NCI-H774 (cell line): ENCODE measurements at places on chromosomes 13 and 19.

DNA sequence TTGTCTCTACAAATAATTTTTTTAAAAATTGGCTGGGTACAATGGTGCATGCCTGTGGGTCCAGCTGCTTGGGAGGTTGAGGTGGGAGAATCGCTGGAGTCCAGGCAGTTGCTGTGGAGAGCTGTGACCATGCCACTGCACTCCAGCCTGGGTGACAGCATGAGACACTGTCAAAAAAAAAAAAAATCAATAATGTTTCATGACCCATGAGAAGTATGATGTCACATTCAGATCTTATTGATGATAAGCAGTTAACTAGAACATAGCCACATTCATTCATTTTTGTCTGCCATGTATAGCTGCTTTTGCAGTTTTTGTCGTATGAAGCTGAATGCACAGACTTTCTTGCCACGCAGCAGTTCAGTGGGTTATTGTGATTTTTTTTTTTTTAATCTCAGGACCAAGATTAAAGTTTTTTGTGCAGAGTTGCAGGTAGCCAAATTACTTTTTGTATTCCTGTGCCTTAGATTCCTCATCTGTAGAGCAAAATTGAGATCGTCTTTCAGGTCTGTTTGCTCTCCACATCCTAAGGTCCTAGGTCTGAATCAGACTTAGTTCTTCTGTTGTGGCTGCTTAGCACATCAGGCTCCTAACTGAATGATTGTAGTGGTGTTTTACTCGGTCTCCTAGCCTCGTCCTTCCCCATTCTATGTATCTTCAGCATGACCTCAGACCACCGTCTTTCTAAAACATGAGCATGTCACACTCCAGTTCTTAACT, 145.2 kb downstream of the GGACT start:
- no peak for DNase-seq

GRCh38 chr13:66087269-66087710, 1142.8 kb downstream of the PCDH9 start:
- DNase-seq: no peak

DNA sequence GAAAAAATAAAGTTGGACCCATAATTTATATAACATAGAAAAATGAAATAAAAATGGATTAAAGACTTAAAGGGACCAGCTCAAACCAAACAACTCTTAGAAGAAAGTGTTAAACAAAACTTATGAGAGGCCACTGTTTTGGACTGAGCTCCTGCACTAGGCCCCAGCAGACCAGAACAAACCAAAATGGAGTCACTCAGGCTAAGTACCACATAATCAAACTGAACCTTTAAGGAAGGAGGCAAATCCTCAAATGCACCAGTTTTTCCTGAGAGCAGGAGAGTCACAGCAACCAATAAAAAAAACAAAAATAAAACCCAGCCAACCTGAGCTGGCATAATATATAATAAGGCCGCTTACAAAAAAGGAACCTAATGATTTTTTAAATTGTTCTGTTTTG, 10.3 kb upstream of the OR10H1 start:
- no peak for DNase-seq

DNA sequence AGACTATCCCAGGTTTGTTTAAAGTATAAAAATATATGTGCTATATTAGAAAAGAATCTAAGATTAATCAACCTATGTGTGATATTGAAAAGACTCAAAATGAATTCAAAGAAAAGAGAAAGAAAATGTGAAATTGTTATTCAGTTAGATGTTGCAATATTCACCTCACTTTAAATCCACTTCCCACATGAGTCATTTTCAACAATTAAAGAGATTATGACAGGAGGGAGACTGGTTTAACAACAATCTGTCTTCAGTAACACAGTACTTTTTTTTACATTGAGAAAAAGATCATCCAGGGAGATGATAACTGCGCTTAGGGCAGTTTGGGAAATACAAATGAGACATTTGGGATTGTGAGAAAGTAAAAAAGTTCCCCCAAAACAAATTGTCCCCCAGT, 1246.2 kb downstream of the SLITRK1 start:
- no peak for DNase-seq

GRCh38 chr13:21481359-21481758, 22.3 kb upstream of the ZDHHC20 start:
- peak; percentile 62 for DNase-seq

- no peak for DNase-seq
Observed at GRCh38 chr13:107374038-107374437, 806.1 kb upstream of the ARGLU1 start.

GRCh38 chr13:20828539-20829364, 55.0 kb upstream of the EEF1AKMT1 start:
- no peak for DNase-seq

DNA sequence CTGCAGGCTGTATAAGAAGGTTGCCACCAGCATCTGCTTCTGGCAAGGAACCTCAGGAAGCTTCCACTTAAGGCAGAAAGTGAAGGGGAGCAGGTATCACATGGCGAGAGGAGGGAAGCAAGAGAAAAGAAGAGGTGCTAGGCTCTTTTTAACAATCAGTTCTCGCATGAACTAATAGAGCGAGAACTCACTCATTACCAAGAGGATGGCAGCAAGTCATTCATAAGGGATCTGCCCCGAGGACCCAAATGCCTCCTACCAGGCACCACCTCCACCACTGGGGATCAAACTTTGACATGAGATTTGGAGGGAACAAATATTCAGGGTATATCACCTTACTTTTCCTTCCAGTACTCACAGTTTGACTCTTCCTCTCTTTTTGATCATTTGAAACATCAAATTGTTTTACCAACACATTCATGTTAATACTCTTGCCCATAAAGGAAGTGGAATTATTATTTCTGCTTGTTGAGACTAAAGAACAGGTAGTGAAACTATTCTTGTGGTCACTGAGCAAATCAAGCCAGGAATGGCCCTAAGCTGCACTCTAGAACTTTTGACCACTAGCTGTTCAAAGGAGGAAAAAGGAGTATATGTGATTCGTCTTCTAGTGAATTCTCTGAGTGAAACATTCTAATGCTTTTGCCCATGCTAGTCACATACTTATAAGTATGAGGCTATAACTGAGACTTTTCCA, 45.0 kb downstream of the LACC1 start:
- no peak for DNase-seq

- no peak for DNase-seq
Observed at GRCh38 chr13:97892717-97893116, 60.8 kb upstream of the IPO5 start.

DNA sequence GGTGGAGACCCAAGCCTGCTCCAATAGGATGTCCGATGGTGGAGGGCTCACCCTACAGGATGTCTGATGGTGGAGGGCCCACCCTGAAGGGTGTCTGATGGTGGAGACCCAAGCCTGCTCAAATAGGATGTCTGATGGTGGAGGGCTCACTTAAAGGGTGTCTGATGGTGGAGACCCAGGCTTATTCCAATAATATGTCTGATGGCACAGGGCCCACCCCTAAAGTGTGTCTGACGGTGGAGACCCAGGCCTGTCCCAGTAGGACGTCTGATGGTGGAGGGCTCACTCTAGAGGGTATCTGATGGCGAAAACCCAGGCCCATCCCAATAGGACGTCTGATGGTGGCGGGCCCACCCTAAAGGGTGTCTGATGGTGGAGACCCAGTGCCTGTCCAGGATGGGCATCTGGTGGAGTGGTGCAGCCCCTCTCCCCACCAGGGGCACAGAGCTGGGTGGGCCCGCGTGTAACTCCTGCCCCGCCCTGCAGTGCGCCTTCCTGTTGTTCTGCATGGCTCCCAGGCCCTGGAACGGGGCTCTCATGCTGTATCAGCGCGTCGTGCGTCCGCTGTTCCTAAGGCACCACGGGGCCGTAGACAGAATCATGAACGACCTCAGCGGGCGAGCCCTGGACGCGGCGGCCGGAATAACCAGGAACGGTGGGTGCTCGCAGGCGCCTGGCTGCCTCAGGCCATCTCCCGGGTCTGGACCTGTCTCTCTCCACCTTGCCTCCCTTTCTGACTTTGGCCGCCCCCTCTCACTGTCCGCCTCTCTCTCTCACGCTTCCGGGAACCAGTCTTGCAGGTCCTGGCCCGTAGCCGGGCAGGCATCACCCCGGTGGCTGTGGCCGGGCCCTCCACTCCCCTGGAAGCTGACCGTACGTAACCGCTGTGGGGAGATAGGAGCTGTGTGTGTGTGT, 5.1 kb downstream of the REEP6 start:
- DNase-seq: no peak

- DNase-seq: no peak
Observed at GRCh38 chr19:54630782-54631181, 498 bp downstream of the LILRB1 start.

- no peak for DNase-seq
Observed at GRCh38 chr13:79492918-79493594, 12.1 kb downstream of the NDFIP2 start.
